ENCODE measurements at places on chromosomes 7 and 10.

DNA sequence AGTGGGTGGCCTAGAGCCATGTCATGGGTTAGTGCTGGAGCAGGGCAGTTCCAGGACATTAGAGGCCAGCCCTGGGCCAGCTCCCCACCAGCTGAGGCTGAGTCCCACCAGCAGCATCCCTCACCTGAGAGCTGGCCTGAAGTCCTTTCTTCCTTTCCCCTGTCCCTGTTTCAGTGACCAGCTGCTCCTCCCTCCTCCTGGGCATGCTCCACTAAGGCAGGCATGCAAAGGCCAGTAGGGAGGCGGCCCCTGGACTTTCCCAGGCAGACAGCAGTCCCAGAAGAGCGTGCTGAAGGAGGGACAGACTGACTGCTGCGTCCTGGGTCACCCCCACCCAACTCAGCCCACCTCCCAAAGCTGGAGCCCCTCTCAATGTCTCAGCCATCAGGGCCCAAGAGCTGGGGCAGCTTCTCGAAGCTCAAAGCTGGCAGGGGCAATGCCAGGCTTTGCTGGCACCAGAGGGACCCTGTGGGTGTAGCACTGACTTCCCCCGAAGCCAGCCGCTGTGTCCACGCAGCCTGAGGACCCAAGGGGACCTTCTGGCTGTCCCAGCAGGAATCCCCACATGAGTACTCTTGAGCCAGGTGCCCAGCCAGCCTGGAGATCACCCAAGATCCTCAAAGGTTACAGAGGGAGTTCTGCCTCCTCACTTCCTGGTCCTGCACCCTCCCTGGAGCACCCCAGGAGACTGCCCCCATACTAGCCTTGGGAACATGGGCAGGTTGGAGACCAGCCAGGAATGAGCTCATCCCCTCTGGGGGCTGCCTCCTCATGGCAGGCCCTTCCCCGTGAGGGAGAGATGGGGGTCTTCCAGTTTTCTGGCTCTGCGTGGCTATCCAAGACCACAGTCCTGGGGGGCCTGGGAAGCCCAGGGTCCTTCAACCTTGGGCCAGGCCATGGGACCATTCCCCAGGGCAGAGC, 35.2 kb upstream of the RET start:
- DNase-seq: no peak

GRCh38 chr7:74365322-74366022, 76.3 kb downstream of the CLIP2 start:
- DNase-seq: peak; percentile 72

GRCh38 chr7:129908181-129908580, 44.6 kb downstream of the UBE2H start:
- DNase-seq: peak; percentile 8

DNA sequence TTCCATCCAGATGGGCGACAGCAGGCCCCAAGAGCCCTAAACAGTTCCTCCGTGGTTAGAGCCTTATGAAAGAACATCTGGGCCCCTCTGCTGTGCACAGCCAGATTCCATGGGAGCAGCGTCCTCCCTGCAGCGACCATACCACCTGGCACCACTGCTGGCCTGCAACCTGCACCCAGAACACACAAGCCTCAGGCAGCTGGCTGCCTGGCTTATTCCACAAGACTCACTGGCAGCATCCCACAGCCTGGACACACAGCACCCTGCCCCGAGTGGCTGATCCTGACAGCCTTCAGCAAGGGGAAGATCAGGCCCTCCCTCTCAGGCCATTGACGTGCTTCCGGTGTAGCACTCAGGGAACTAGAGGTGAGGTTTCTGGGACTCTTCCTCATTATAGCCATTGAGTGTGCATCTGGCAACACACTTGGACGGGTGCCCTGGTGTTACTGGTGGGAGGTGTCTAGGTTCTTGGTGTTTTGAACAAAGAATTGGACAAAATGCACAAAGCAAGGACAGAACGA, 33.7 kb upstream of the ERCC6 start:
- DNase-seq: no peak

GRCh38 chr10:117334926-117335325, 40.3 kb downstream of the PDZD8 start:
- DNase-seq: peak; percentile 9

DNA sequence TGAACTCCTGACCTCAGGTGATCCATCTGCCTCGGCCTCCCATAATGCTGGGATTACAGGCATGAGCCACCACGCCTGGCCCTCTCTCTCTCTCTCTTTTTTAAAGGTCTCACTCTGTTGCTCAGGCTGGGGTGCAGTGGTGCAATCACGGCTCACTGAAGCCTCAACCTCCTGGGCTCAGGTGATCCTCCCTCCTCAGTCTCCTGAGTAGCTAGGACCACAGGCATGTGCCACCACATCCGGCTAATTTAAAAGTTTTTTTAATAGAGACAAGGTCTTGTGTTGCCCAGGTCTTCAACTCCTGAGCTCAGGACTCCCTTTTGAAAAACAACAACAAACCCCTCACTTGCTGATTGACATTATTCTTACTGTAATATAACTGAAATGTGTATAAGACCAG, 11.6 kb downstream of the PALD1 start:
- DNase-seq: no peak

DNA sequence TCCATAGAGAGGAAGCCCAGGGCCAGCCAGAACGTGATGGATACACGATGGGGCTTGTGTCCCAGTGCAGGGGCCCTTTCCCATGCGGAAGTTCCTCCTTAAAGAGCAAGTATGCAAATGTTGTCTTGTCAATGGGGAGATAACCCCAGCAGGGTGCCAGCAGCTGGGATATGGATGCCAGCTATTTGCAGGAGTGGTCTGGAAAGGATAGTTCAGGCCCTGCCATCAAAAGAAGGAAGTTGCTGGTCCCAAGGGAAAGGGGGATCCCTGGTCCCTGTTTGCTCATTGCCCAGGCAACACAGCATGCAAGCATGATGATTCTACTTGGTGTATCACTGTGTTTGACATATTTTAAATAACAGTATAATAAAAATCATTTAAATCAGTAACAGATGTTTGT, 73.1 kb upstream of the HECW1 start:
- peak; percentile 92 for DNase-seq

Data from fibroblast of skin of back (primary cell).